ENCODE measurements at places on chromosomes 5 and 9. TPM values are rescaled to one million over a fixed set of nuclear protein-coding genes. Genes with fewer than 3 reads are reported as not detected.
A peak's percentile ranks its signal among the peaks of the same experiment; 100 is the strongest.

DNA sequence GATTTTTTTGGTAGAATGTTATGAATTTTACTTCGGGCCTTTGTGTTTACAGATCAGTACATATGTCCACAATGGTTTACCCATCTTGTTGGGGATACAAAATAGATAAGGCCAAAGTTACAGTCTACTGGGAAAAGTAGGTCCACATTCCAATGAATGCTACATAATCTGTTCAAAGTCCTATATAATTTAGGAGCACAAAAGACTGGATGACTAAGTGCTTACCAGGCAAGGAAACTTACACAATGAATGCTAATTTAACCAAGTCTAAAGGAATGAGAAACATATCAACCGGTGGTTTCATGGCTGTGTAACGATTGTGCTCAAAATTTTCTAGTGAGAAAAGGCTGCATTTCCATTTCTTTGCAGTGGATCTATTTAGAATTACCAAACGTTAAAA is 97.4 kb upstream of the TRPM3 start:
- DNase-seq, result no peak

DNA sequence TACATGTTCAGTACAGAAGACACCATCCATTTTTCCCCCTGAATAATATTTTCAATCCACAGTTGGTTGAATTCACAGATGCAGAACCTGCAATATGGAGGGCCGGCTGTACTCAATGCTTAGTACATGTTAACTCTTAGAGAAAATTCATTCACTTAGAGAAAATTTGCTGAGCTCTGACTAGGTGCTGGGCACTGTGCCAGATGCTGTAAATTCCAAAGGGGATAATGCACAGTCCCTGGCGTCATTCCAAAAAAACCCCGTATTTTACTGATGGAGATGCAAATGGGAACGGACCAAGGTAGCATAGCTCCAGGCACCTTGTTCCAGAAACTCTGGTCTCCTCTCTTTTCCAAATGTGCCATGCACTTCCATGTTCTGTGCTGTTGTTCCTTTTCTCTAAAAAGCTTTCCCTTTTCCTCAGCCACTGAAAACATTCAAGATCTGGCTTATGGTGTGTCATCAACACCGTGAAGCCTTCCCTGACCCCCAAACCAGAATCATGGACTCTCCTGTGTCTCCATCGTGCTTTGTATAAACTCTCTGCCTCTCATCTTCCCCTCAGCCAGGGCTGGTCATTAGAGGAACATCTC is 55.7 kb upstream of the COL15A1 start:
- DNase-seq, result no peak

GRCh38 chr9:133971981-133972941 is 19.9 kb downstream of the VAV2 start:
- peak; percentile 81 for DNase-seq

DNA sequence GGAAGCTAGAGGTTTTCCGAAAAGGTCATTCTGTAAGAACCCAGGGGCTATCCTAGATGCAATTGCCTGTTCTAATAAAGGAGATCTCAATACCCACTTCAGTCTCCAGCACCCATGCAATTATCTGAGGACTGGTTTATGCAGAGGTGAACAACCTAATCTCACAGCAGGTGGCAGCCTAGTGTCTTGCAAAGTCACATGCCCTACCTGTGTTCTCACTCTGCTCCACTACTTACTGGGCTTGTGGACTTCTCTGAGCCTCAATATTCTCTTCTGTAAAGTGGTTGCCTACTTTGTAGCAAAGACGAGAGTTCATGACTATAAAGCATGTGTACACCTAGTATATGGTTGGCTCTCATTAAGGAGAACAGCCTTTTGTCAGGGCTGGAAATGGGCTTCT is 21.0 kb upstream of the ALDH1B1 start:
- DNase-seq, result no peak

ALAD gene
- 82.4 TPM for total RNA-seq

DNA sequence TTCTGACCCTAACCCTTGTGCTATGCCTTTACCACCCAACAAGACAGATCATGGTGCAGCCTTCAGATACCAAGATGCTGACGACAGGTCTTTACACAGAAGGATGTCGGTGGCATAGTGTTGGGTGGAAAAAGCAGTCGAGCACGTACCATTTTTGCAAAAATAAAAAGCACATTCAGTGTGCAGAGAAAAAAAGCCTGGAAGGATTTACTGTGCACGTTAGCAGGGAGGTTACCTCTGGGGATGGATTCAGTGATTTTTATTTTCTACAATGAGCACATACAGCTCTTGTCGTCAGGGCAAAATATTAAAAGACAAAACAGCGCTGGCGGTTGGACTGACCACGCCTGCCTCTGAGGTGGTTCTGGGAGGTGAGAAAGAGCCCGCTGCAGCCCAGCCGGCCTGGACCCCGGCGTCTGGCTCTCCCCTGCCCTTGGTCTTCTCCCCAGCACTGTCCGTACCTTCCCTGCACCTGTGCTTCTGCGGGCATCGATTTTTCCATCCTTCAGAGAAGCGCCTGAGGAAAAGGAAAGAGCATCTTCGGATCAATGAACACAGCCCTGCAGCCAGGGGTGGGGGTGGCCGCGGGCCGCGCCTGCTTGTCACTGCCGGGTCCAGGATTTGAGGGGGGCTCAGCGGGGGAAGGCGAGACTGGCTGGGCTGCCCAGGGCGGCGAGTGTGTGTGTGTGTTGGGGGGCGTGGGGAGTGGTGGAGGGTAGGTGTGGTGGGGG is 200.0 kb upstream of the IER5L start:
- DNase-seq, result no peak

INSL6 gene
- total RNA-seq, result not detected

GRCh38 chr5:31192442-31192841 is 1.0 kb upstream of the CDH6 start:
- no peak for DNase-seq

FCN1 gene
- 3.3 TPM for total RNA-seq

DNA sequence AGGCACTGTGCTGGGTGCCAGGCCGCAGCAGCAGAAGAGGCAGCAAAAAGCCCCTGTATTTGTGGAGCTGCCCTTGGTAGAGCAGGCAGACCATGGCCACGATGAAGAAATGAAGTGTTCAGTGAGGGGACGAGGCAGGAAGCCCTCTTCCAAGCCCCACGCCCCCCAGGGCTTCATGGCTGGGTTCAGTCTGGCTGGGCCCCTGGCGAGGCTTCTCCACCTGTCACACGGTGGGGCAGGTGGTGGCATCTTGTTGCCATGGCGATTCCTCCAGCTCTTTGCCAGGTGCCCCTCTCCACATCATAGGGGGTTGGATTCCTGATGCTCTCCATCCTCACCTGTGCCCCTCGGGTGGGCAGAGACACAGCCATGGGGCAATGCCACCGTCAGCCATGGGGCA is 21.5 kb downstream of the ADGRD2 start:
- no peak for DNase-seq

DNA sequence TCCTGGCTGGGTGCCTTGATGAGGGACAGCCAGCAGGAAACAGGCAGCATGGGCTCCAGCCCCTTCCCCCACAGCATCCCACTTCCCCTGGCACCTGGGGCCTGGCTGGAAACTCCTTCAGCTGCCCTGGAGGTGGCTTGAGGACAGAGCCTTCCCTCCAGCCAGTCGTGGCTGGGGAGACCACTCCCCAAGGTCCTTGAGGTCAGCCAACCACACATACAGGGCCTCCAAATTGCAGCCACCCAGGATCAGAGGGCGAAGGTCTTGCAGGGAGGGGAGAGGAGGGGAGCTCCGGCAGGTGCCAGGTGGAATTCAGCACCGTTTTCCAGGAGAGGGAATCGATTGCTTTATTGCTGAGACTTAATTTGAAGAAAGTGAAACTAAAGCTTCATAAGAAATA is 280.4 kb downstream of the PBX3 start:
- peak; percentile 7 for DNase-seq

- DNase-seq, result no peak
Measured at GRCh38 chr5:151679421-151680155, 7.1 kb downstream of the SPARC start.

- no peak for DNase-seq
Measured at GRCh38 chr9:83957248-83957513, 22.8 kb downstream of the HNRNPK start.

GRCh38 chr5:171315386-171315891 is 6.4 kb downstream of the TLX3 start:
- no peak for DNase-seq

DNA sequence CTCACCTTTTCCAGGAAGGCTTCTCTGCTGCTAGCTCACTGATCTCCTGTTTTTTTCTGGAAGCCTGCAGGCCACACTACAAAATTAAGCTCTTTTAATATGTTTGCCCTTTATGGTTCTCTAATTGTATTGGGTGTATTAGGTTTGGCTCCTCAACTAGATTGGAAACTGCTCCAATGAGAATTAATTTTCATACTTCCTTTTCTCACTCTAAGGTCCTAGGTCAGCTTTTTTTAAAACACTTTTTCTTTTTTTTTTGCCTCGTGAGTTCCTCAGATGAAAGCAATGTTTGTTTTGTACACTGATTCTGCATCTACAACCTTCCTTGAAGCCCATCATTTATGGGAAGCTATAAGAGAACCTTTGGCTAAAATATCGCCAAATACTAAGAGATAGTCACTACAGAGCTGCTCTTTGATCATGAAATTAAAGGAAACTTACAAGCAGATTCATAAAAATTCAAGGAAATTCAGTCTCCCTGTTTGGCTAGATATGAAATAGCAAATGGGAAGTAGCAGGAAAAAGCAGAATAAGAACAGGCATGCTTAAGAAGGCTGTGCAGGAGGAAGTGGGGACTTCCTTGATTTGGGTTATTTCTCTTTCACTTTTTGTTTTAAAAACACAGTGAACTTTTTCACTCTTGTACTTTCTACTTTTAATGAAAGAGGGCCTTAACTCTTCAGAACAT is 55.2 kb upstream of the FYB1 start:
- DNase-seq, result no peak

- no peak for DNase-seq
Measured at GRCh38 chr5:2119573-2119972, 236.8 kb upstream of the IRX4 start.

FOXE1 gene
- total RNA-seq, result not detected

- no peak for DNase-seq
Measured at GRCh38 chr9:20582150-20582549, 40.1 kb downstream of the MLLT3 start.

GRCh38 chr5:53545744-53546143 is 14.7 kb upstream of the NDUFS4 start:
- no peak for DNase-seq

- no peak for DNase-seq
Measured at GRCh38 chr5:137665678-137666460, 70.0 kb downstream of the KLHL3 start.

GAPT gene
- 0.98 TPM for total RNA-seq

SLC6A19 gene
- total RNA-seq, result 29.2 TPM

CAMK2A gene
- total RNA-seq, result 0.93 TPM

ITK gene
- 2.7 TPM for total RNA-seq

DNA sequence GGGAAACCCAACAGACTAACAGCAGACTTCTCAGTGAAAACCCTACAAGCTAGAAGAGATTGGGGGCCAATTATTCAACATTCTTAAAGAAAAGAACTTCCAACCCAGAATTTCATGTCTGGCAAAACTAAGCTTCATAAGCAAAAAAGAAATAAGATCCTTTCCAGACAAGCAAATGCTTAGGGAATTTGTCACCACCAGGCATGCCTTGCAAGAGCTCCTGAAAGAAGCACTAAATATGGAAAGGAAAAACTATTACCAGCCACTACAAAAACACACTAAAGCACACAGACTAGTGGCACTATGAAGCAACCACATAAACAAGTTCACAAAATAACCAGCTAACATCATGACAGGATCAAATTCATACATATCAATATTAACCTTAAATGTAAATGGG is 131.1 kb downstream of the OR2K2 start:
- DNase-seq, result no peak

TIMD4 gene
- 0.72 TPM for total RNA-seq

- no peak for DNase-seq
Measured at GRCh38 chr5:64364426-64364825, 141.4 kb upstream of the RGS7BP start.

SLCO6A1 gene
- total RNA-seq, result not detected

DNA sequence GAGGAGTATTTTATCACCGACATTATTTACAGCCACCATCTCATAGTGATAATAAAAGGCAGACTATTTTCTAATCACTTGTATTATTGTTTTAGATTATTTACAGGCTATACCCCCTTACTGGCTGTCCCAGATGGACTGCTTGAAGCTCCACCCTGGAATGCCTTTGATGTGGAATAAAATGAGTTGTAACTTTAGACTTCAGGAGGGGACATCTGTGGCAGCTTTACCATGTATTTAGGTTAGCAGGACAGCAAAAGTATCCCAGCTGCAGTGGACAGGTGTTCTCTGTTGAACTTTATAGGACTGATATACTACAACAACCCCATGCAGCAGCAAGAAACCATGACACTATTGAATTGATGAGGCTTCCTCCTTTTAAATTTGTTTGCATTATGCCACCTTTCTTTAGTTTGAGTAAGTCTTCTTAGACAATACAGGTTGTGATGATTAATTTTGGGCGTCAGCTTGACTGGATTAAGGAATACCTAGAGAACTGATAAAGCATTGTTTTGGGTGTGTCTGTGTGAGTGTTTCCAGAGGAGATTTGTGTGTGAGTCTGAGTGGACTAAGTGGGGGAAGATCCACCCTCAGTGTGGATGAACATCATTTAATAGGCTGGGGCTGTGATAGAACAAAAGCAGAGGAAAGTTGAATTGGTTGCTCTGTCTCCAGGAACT is 29.2 kb upstream of the C9orf57 start:
- DNase-seq, result no peak

SMIM33 gene
- 2.8 TPM for total RNA-seq

ARL10 gene
- total RNA-seq, result 2.3 TPM

DNA sequence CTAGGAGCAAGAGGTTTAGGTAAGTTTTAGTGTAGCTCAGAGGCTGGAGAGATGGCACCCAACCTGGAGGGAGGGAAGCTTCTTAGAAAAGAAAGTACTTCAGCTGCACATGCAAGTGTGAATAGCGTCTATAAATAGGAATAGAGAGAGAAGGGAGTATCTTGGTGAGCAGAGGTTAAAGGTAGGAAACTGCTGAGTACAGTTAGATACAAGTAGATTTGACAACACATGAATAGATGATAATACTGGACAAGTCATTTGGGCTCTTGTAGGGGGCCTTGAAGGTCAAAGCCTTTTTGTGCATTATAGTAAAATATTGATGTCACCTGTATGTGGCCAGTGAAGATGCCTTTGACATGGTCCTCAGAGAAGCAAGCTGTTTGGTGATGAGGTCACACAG is 34.2 kb downstream of the ANP32B start:
- DNase-seq, result no peak

DNA sequence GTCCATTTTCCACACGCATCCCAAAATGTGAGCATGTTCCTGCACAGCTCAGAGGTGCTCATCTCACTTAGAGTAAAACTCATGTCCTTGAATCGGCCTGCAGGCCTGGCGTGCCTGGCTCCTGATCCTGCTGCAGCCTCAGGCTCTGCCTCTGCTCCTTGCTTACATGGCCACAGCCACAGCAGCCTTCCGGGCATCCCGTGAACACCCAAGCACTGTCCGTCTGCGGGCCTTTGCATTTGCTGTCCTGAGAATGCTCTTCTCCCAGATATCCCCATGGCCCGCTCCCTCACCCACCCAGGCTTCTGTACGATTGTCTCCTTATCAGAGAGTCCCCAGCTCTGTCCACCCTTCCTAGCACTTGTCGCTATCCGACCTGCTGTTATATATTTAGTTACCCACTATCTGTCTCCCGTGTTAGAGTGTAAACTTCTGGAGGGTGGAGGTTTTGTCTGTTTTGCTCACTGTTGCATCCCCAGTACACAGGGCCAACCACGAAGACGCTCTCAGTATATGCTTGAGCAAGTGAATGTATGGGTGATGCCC is 21.9 kb downstream of the FGF18 start:
- DNase-seq, result no peak

GRCh38 chr9:123645126-123645525 is 284.8 kb downstream of the DENND1A start:
- DNase-seq, result no peak
